ENCODE measurements at places on chromosomes 11 and 22. TPM values are rescaled to one million over a fixed set of nuclear protein-coding genes. Genes with fewer than 3 reads are reported as not detected.

The OR5AL1 gene
- total RNA-seq: not detected

The ADAMTS15 gene
- total RNA-seq: 78.8 TPM

DNA sequence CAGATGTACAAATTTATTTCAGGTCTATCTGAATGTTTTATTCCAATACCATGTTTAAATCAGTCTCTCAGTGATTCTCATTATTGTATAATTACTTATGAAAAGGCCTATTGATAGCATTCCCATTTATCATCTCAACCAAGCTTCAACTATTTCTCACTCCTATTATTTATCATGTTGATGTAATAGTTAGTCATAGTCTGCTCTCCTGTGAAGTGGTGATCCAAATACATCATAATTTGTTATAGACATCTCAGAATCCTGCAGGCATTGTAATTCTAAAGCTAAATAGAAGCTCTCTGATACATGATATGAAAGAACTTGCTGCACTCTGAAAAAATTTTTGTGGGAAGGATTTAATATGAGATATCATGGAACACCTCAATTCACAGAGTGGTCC is 21.8 kb upstream of the OR8G1 start:
- H3K4me3 ChIP-seq: no peak overlapping the region
- H3K27me3 ChIP-seq: no peaks in the 10 kb centered on the region
- no peak for DNase-seq
- no peak overlapping the region for H3K27ac ChIP-seq
- H3K36me3 ChIP-seq: no peaks in the 10 kb centered on the region

The SCN3B gene
- not detected for total RNA-seq

All from osteocyte (in vitro differentiated cells).